Brain microvascular endothelial cell (primary cell): ENCODE measurements at places on chromosomes 4 and X.

GRCh38 chr4:158003212-158003611 is 169.6 kb downstream of the GASK1B start:
- DNase-seq: no peak

DNA sequence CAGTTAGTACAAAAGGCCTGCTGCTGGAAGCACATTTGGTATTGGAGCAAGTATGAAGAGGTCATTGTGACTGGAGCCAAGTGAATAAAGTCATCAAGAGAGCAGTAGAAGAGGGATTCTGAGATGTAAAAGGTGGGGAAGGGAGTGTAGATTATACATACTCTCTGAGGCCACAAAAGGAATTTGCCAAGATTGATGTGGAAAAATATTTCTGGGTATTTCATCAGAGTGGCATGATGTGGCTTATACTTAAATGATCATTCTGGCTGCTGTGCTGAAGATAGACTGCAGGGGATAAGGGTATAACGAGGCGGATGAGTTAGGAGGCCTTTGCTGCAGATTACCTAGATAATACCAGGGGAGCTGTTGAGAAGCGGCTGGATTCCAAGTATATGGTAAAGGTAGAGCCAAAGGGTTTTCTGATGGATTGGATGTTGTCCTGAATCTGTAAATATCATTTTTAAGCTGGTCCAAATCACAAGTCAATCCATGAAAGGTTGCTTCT is 231.8 kb upstream of the AGA start:
- DNase-seq: no peak

- no peak for DNase-seq
These were observed 34.5 kb downstream of the ACE2 start for GRCh38 chrX:15566244-15566643.

- DNase-seq: peak; percentile 65
These were observed 4.7 kb downstream of the THAP9 start for GRCh38 chr4:82905205-82905604.

DNA sequence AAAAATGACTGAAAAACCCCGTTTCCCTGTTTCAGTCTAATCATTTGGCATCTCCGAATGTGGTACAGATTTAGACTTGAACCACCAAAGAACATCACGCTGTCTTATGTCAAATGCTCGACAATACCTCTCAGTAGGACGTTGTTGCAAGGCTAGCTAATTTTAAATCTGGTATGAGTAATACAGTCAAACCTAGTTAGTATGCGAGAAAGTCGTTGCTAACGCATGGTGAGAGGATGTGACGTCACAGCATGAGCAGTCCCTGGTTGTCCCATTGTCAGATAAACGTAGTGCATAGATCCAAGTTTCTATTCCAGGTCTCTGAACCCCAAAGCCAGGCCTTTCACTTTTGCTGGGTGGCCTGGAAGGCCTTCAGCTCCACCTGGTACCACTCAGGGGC is 44.7 kb downstream of the SETD7 start:
- DNase-seq: peak; percentile 62

- no peak for DNase-seq
These were observed 688 bp downstream of the GPR101 start for GRCh38 chrX:137032841-137033773.

GRCh38 chrX:103573202-103573601 is 12.1 kb upstream of the TCEAL4 start:
- DNase-seq: no peak

- DNase-seq: peak; percentile 21
These were observed 110.3 kb downstream of the AREG start for GRCh38 chr4:74555231-74555630.

DNA sequence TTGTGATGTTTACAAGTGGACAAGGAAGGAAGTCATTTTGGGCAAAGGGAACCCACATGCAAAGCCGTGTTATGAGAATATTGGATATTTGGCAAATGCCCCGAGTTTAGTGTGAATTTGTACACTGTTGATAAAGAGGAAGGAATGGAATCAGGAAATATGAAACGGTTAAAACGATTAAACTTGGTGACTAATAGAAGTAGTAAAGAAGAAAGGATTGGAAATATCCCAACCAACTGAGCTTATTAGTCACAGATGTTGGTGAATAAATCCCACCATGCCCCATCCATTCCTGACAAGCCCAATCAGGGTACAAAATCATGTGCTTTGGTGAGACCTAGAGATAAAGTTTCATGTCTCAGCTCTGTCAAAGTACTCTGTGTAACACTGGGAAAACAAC is 22.0 kb downstream of the ARHGAP24 start:
- DNase-seq: no peak

GRCh38 chrX:84737471-84737871 is 235.2 kb upstream of the HDX start:
- DNase-seq: no peak

DNA sequence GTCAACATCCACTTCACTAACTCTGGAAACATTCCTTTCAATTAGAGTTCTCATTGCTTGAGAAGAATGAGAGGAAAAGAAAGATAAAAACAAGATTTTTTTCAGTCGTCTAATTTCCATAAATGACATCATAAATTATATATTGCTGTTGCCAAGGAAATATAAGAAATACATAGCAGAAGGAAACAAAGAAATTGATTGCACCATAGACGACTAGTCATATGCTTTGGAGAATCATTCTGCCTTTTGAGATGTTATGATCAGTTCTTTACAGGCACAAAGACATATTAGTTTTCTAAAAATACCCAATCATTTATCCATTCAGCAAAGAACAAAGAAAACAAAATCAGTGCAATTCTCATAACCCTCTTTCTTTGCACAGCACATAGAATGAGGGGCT is 672 bp upstream of the C1QTNF7 start:
- DNase-seq: no peak

DNA sequence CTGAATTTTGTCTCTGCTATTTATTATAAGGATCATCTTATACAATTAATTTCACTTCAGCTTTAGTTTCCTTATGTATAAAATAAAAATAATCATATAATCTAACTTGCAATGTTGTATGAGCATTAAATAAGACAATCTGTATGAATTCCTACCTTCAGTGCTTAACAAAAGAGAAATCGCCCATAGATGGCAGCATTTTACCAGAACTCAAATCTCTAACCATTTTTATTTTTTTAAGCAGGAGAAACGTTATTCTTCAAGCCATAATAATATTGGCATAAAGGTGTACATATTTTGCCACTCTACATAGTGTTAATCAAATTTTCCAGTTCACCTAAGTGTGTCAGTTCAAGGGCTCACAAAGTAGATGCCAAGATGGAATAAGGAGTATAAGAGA is 78.8 kb downstream of the TMEM47 start:
- DNase-seq: peak; percentile 32

GRCh38 chr4:18686338-18687037 is 664.9 kb upstream of the LCORL start:
- peak; percentile 31 for DNase-seq

DNA sequence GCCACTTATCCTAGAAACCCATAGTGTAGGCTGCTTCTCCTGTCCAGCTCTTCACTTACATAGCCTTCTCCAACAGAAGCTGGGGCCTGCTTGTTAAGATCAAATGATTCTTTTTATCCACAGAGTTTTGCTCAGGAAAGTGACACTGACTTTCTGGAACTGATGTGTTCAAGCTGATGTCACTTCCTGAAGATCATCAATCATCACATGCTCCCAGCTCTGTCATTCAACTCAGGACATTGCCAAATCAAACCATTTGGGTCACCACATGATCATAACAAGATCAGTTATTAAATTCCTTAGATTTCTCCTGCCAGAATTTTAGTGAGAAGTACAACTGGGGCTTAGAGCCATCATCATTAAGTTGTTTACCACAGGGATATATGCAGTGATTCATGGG is 39.4 kb downstream of the GLRA3 start:
- no peak for DNase-seq
